Fibroblast of lung (primary cell): ENCODE measurements at places on chromosomes 11 and 22. TPM values are rescaled to one million over a fixed set of nuclear protein-coding genes. Genes with fewer than 3 reads are reported as not detected.

DNA sequence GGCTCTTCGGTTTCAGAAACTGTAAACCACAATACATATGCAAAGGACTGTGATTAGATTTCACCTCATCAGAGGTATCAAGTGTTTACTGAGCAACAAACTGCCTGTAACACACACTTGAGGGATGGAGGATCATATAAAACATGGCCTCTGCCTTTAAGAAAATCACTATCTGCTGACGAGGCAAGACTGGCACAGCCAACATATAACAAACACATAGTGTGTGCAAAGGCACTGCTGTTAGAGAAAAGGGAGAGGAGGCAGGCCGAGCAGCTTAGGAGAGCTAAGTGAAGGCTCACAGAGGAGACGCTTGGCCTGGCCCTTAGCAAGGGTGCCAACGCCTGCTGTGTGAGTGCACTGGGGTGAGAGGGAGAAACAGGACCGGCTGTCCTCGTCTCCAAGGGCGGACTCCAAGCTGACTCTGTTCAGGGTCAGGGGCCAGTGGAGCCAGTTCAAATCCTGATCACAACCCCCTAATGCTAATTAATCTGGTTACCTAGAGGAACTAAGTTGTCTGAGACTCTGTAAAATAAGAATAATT, 48.2 kb downstream of the LRFN4 start:
- no peak overlapping the region for H3K4me3 ChIP-seq
- no peak for DNase-seq
- no peaks in the 10 kb centered on the region for H3K36me3 ChIP-seq
- H3K27ac ChIP-seq: no peak overlapping the region
- peaks cover 5% of the 10 kb centered on the region for H3K4me1 ChIP-seq

DNA sequence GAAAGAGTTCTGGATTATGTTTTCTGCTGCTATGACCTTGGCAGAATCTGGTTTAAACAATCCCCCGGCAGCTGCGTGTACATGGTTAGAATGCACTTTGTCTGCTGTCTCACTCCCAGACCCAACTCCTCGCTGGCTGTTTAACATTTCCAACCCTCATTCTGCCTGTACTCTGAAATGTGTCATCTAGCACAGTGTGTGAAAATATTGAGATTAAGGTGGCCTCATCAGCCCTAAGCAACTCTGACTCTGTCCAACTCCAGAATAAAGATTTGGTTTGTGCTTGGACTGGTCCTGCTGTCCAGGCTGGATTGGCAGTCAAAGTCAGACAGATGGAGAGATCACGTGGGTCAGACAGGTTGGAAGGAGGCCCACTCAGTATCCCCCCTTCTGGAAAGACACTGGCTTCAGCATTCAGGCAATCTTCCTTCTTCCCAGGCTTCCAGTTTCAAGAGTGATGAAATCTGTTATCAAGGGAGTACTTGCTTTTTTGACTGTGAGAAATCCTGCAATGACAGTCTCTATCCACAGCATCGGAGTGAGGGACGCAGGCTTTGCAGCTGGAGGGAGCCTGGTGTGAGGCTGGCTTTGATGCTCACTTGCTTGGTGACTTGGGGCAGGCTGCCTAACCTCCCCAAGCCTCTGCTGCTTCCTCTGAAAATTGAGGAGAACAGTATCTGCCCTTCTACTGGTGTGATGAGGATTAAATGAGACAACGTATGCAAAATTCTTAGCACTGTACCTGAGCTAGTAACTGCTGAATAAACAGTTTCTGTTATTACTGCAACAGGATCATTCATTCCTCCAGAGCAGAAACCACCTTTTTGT, 29.8 kb downstream of the ABTB2 start:
- H3K27me3 ChIP-seq: no peaks in the 10 kb centered on the region
- DNase-seq: peak; percentile 61
- no peaks in the 10 kb centered on the region for H3K4me1 ChIP-seq
- H3K36me3 ChIP-seq: no peaks in the 10 kb centered on the region
- H3K4me3 ChIP-seq: no peak overlapping the region

- no peaks in the 10 kb centered on the region for H3K4me1 ChIP-seq
- no peak overlapping the region for H3K4me3 ChIP-seq
- no peaks in the 10 kb centered on the region for H3K27me3 ChIP-seq
- H3K36me3 ChIP-seq: no peaks in the 10 kb centered on the region
- no peak overlapping the region for H3K27ac ChIP-seq
Observed at GRCh38 chr11:98561252-98561651, 459.5 kb upstream of the CNTN5 start.

DNA sequence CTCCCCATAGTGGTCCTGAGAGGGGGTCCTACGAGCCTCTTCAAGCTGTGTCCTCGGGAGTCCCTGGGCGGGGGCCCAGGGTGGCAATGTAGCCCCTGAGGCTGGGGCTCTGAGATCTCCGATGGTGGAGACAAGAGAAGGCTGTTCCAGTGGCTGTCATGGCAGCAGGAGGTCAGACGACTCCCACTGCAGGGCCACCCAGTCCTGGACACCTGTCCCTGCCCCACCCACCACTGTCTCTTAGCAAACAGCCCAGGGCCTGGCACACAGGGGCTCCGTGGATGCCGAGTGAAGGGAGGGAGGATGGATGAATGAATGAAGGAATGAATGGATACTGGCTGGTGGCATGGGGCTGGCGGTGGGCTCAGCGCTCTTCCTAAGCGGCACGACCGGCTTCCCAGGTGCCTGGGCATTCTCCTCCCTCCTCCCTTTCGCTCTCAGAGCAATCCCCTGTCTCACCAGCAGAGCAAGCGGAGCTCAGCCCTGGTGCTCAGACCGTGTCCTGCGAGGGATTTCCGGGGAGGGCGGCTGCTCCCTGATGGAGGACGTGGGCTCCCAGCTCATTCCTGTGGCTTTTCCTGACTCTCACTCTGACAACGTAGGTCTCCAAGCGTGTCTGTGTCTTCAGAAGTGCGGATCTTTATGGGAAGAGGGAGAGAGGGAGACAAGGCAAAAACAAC, 1272.6 kb downstream of the BRD1 start:
- H3K36me3 ChIP-seq: no peaks in the 10 kb centered on the region
- no peak overlapping the region for H3K27ac ChIP-seq
- H3K4me3 ChIP-seq: no peak overlapping the region
- no peak for DNase-seq
- no peaks in the 10 kb centered on the region for H3K27me3 ChIP-seq
- H3K4me1 ChIP-seq: no peaks in the 10 kb centered on the region

GRCh38 chr11:67606093-67606491, 644 bp upstream of the NDUFV1 start:
- H3K36me3 ChIP-seq: peaks cover 10% of the 10 kb centered on the region
- H3K27me3 ChIP-seq: no peaks in the 10 kb centered on the region
- peak; percentile 47 for DNase-seq
- H3K4me3 ChIP-seq: peak overlapping the region; percentile 99
- H3K4me1 ChIP-seq: peaks cover 12% of the 10 kb centered on the region
- H3K27ac ChIP-seq: peak overlapping the region; percentile 90

DNA sequence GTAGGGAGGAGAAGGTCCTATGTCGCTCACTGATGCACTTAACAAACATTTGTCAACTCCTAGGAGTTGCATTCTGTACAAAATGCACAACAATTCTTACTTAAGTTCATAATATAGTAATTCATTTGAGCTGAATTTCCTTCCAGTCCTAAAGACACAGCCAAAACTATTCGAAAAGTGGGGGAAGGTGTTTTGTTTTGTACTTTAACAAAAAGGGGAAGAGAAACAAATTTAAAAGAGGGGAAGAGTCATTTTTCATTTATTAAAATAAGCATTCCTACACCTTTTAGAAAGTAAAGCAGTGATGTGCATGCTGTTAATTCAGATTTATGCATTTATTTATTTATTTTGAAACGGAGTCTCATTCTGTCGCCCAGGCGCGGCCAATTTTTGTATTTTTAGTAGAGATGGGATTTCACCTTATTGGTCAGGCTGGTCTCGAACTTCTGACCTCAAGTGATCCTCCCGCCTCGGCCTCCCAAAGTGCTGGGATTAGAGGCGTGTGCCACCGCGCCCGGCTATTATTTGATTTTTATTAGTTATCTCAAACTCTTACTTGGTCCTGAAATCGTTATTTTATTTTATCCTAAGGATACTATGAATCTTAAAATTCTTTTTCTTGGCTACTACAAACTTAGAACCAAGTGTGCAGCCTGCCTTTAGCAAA, 1.1 kb upstream of the FANCF start:
- no peak overlapping the region for H3K27ac ChIP-seq
- H3K4me1 ChIP-seq: peaks cover 2% of the 10 kb centered on the region
- peak overlapping the region; percentile 95 for H3K4me3 ChIP-seq
- H3K27me3 ChIP-seq: no peaks in the 10 kb centered on the region

- H3K4me1 ChIP-seq: no peaks in the 10 kb centered on the region
- H3K27me3 ChIP-seq: no peaks in the 10 kb centered on the region
- no peak for DNase-seq
- no peak overlapping the region for H3K4me3 ChIP-seq
Observed at GRCh38 chr11:21048626-21049025, 379.2 kb downstream of the NELL1 start.

DNA sequence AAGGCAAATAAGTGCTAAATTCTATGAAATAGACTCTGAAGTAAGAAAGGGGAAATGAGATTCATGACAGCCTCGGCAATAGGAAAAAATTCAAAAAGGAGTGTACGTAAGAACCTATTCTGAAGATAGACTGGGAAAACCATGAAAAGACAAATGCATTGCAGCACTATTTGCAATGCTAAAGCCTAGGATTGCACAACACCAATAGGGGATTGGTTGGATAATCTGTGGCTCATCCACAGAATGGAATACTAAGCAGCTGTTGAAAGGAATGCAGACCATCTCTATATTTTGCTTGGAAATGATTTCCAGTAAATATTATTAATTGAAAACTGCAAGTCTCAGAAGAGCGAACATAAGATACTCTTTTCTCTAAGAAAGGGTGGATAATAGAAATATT, 91.7 kb upstream of the CLMP start:
- no peak overlapping the region for H3K4me3 ChIP-seq
- no peaks in the 10 kb centered on the region for H3K36me3 ChIP-seq
- H3K27me3 ChIP-seq: peaks cover 13% of the 10 kb centered on the region
- H3K27ac ChIP-seq: no peak overlapping the region
- H3K4me1 ChIP-seq: no peaks in the 10 kb centered on the region

GRCh38 chr22:24176630-24177029, 4.7 kb upstream of the SUSD2 start:
- no peaks in the 10 kb centered on the region for H3K27me3 ChIP-seq
- H3K27ac ChIP-seq: no peak overlapping the region
- no peak for DNase-seq
- H3K4me1 ChIP-seq: no peaks in the 10 kb centered on the region

- no peaks in the 10 kb centered on the region for H3K36me3 ChIP-seq
- peak; percentile 28 for DNase-seq
- H3K4me3 ChIP-seq: no peak overlapping the region
- no peak overlapping the region for H3K27ac ChIP-seq
Observed at GRCh38 chr11:124108156-124108555, 7.1 kb upstream of the VWA5A start.

GRCh38 chr11:63603180-63603518, 11.1 kb downstream of the PLAAT3 start:
- no peak overlapping the region for H3K27ac ChIP-seq
- H3K4me3 ChIP-seq: no peak overlapping the region
- H3K4me1 ChIP-seq: no peaks in the 10 kb centered on the region
- DNase-seq: peak; percentile 52

DNA sequence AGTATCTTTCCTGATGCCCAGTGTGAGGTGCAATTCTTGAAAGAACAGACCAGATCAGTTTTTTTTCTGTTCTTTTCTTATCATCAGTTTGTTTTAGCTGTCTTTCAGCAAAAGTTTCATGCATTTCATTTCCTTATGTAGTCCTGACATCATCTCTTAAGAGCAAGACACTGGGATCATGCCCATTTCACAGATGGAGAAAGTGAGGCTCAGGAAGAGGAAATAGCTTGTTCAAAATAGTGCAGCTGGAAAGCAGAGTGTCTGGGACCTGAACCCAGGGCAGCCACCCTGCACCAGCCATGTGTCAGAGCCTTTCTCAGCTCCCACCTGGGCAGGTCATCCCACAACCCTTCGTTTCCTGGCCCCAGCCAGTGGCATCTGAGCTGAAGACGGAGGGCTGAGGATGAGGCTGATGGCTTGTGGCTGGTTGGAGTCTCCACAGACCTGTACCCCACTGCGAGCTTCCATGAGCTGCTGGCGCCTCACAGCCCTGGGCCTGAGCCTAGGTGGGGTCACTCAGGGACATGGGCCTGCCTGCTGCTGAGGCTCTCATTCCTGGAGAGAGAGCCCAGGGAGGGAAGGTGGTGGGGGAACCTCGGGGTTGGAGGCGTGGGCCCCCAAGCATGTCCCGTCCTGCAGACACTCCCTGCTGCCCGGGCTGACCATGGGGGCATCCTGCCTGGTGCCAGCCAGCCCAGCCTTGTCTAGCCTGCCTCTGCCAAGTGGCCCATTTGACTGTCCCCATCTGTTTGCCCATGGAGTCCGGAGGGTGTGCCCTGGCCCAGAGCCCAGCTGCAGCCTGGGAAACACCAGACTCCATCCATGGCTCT, 61.8 kb downstream of the SMIM38 start:
- H3K4me1 ChIP-seq: peaks cover 2% of the 10 kb centered on the region
- peaks cover 6% of the 10 kb centered on the region for H3K27me3 ChIP-seq
- no peak for DNase-seq
- no peak overlapping the region for H3K27ac ChIP-seq
- no peak overlapping the region for H3K4me3 ChIP-seq

GRCh38 chr11:64084951-64085710, 49.4 kb downstream of the FLRT1 start:
- no peaks in the 10 kb centered on the region for H3K4me1 ChIP-seq
- H3K27me3 ChIP-seq: peaks cover 2% of the 10 kb centered on the region
- no peak overlapping the region for H3K4me3 ChIP-seq
- H3K27ac ChIP-seq: no peak overlapping the region

- DNase-seq: peak; percentile 98
- H3K27ac ChIP-seq: peak overlapping the region; percentile 93
- peaks cover 36% of the 10 kb centered on the region for H3K4me1 ChIP-seq
- H3K36me3 ChIP-seq: peaks cover 3% of the 10 kb centered on the region
- H3K4me3 ChIP-seq: peak overlapping the region; percentile 42
Observed at GRCh38 chr22:30422481-30423300, 2.9 kb upstream of the MTFP1 start.

GRCh38 chr11:113203141-113203753, 111.1 kb upstream of the TTC12 start:
- H3K27ac ChIP-seq: no peak overlapping the region
- no peak overlapping the region for H3K4me3 ChIP-seq
- no peaks in the 10 kb centered on the region for H3K36me3 ChIP-seq
- no peaks in the 10 kb centered on the region for H3K4me1 ChIP-seq

- H3K4me3 ChIP-seq: no peak overlapping the region
- no peak for DNase-seq
- H3K27me3 ChIP-seq: peaks cover 33% of the 10 kb centered on the region
- no peaks in the 10 kb centered on the region for H3K36me3 ChIP-seq
- H3K27ac ChIP-seq: no peak overlapping the region
Observed at GRCh38 chr11:61552108-61552635, 28.7 kb downstream of the SYT7 start.

DNA sequence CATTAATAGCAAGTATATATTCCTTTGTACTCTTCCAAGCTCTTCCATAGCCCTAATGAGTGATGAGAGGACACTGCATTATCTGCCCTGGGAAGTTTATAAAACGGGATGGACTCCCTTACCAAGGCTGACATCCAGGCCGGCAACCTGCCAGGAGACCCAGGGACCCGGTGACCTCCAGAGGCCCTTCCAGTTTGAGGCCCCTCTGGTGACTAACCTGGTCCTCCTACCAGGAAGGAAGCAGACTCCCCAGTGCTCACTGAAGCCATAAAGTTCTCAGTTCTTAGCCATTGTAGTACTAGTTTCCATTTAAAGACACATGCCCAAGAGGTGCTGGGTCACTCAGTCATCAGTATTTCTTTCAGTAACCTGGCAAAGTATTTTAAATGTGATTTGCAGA, 345.4 kb downstream of the TENM4 start:
- no peaks in the 10 kb centered on the region for H3K36me3 ChIP-seq
- peaks cover 10% of the 10 kb centered on the region for H3K4me1 ChIP-seq
- H3K4me3 ChIP-seq: no peak overlapping the region

TRABD gene
- 11.8 and 17.6 TPM in 2 replicates for polyA plus RNA-seq

GPHA2 gene
- polyA plus RNA-seq: not detected in 2 replicates

GATD1 gene
- 13.9 and 14.7 TPM in 2 replicates for polyA plus RNA-seq

PRG3 gene
- polyA plus RNA-seq: not detected in 2 replicates

GAB4 gene
- not detected in 2 replicates for polyA plus RNA-seq

KRTAP5-8 gene
- polyA plus RNA-seq: not detected in 2 replicates

RPS6KB2 gene
- 29.0 and 34.0 TPM in 2 replicates for polyA plus RNA-seq
